Amniotic stem cell (primary cell): ENCODE measurements at places on chromosomes 1 and 21.

DNA sequence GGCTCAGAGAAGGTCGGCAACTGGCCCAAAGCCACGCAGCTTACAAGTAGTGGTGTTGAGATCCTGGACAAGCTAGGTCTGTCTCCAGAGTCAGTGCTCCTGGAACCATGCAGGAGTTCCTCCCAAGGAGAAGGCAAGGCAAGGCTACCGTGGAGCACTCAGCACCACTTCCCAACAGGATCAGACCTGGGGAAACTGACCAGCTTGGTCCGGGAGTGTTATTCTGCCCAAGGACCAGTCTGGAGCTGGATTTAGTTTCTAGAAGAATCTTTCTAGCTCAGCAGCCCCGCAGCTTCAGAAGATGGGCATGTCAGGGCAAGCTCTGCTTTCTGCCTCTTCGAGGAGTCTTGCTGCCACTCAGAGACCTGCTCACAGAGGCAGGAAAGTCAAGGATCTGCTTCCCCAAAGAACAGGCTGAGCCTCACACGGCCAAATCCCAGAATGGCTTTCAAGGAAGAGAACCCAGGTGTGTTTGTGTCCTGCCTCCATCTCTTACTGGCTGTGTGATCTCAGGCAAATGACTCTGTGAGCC lies 302.8 kb downstream of the MATN1 start:
- DNase-seq = no peak

GRCh38 chr21:46284077-46284644 lies 1.2 kb downstream of the MCM3AP start:
- no peak for DNase-seq

DNA sequence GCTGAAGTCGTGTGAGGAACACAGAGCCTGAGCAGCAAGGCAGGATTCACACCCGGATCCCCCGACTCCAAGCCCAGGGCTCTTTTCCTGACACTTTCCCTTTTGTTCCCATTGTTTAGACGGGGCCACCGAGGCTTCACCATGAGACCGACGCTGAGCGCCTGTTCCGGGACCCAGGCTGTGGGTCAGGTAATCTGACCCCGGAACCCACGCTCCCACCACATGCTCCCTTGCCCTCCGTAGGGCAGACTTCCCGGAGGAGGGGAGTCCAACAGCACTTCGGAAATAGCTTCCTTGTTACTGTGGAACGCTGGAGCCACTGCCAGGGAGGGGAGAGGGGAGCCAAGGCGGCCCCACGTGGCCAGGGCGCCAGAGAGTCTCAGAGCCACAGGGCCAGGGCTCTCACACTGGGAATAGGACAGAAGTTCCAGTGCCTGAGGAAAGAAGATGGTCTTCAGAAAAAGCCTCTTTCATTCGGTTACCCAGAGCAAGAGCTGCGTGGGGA lies 18.4 kb downstream of the RUNX3 start:
- DNase-seq = no peak

DNA sequence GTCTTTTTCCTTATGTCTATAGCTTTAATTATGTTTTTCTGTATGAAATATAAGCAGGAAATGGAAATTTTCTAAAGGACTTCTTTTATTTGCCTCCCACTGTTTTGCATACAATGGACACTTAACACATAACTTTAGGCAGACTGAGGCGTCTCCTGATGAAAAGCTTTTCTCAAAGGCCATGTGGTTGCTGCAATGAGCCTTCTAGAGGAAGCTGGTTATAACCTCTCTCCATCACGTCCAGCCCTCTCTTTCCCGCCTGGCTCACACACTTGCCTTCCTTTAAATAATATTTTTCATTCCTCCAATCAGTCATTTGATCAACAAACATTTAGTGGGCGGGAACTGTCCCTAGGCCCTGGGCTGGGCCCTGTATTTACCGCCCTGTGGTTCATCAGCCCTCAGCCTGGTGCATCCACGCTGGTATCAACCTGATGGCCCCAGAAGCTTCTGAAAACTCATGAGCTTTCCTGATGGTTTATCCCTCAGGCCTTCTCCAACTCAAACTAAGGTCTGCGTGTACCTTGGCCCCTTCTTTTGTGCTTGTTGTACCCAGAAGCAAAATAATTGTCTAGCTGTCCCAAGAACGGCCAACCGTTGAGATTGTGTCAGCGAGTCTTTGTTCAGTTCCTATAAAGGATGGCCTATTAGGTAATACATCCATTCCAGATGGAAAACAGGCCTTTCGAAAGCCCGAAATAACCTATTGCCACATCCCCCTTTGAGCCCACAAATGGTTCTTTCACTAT lies 75.3 kb upstream of the LYST start:
- DNase-seq = no peak

DNA sequence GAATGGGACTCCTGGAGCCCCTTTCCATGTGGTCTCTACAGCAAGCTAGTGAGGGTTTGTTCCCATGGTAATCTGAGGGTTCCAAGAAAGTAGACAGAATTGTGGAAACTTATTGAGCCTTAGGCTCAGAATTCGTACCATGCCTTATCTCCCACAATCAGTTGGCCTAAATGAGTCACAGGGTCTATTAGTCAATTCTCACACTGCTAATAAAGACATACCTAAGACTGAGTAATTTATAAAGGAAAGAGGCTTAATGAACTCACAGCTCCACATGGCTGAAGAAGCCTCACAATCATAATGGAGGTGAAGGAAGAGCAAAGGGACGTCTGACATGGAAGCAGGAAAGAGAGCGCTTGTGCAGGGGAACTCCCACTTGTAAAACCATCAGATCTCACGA lies 106.6 kb upstream of the CXADR start:
- DNase-seq = no peak

DNA sequence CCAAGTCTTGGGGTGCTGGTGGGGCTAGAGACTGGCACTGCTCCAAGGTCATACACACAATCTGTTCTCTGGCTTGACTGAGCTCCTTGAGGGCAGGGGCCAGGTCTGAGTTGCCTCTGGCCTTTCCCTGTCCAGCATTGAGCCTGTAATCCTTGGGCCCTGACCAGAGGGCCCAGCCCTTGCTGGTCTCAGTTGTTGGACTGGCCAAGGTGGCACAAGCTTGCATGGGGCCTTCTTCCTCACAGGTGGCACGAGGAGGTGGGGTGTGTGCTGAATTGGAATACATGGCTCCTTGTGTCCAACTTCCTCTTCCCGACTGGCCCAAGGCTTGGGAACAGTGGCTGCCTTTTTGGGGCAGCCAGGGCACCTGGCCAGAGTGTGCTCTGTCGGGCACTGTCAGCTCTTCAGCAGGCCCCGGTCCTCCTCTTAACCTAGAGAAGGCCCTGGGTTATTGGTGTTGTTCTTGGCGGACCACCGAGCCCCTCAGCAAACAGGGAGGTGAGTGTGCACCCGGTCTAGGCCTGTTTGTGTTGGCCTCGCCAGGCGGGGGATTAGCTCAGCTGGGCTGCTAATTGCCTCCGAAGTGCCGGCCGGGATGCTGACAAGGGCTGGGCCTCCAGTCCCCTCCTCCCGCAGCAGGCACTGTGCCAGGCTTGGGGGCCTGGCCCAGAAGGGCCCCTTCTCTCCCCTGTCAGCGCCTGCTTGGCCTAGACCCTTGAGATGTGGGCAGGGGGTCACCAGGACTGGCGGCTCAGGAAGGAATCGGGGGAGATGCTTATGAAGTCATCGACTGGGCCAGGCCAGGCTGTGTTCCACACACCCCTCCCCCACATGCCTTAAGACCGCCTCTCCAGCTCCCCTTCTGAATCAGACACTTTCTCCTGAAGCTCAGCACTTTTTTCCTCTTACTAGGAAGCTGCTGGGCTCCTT lies 28.5 kb downstream of the WNT4 start:
- DNase-seq = no peak

DNA sequence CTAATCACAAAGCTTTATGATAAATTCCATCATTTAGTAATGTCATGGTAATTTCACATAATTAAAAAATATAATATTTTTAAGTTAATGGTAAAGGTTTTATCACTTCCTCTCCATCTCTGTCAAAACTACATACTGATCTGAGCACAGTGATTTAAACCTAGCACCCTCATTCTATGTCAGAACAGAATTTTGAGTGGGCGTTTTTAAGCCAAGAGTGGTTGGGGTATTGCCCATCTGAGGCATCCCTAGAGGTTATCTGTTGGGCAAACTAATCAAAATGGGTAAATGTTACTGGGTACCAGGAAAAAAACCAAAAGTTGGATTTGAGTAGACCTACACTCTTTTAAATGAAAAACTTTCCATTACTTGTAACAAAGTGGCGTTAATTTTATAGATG lies 100.7 kb upstream of the GFI1 start:
- no peak for DNase-seq

DNA sequence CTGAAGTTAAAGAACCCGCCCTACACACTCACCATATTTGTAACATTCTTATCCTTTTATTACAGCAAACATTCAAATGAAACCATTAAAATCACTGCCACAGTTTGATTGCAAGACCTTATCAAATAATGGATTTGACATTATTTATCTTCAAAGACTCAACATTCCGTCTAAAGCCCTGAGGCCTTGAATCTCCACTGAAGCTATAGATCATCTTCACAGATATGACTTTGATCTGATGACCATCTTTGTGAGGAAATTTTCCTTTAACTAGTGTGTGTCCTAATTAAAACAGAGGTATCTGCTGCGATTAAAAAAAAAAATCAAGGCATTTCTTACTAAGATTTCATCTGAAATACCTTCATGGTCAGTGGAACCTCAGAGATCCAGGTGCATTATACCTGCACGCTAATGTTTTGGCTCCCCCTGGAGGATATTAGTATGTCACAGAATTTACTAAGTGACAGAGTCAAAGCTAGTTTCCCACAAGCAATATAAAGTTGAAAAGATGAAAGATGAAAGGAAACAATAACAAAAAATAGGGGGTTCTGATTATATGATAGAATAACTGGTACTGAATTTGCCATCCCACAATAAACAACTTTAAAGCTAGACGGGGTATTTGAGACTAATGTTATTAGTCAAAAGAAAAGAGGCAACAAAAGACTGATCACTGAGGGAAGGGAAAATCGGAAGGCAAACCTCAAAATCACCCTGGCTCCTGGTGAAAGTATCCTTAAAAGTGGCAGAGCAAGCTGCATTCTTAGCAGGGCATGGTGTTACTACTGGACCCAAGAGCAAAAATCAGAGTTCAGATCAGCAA lies 923.4 kb downstream of the NCAM2 start:
- no peak for DNase-seq

GRCh38 chr1:23627069-23627735 lies 64.4 kb upstream of the RPL11 start:
- no peak for DNase-seq

DNA sequence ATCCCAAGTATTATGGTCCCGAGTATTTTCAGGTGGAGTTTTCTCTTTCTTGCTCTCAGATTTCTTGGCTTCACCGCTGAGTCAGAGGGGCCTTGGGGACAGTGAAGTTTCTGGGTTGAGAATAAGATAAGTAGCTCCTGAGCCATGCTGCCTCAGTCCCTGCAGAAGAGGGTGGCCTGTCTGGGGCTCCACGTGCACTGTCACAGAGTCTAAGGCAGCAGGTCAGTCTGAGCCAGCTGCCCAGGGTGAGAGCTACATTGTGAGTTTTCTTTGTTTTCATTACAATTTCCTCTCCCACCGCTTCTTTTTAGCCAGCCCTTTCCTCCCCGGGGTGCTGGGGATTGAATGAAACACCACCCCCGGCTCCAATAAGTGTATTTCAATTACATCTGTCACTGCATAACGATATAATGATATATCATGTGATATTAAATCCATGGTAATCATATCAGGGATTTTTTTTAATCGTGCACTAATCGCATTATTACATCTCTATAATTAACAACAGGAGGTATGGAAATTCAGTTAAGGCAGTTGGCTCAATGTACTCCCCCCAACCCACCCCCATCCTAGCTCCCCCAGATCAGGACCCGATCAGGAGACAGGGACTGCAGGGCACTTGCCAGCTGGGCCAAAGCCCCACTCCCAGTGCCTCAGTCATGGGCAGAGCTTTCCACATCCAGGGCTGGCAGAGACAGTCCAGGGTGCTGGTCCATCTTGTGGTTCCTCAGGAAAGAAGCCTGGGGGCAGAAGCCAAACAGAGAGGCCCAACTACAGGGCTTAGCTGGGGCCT lies 43.7 kb downstream of the DMAP1 start:
- no peak for DNase-seq

DNA sequence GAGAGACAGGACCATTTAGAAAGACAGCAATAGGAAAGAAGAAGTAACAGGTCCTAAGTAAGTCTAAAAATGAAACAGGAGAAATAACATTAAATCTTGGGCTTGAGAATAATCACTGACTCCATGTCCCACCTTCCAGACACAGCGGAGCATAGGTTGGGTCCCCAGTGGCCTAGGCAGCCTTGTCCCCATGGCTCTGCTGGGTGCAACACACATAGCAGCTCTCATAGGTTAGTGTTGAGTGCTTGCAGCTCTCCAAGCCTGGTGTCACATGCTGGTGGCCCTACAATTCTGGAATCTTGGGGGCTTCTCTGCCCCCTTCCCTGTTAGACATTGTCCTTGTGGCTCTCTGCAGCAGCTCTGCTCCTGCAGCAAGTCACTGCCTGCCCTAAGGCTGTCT lies 952.8 kb upstream of the ADGRL2 start:
- DNase-seq = no peak

- DNase-seq = no peak
Measured at GRCh38 chr1:6612641-6613360, 730 bp upstream of the PHF13 start.

GRCh38 chr1:69433073-69433472 lies 134.6 kb upstream of the LRRC7 start:
- no peak for DNase-seq

- no peak for DNase-seq
Measured at GRCh38 chr1:47238935-47239592, 7.0 kb upstream of the TAL1 start.

- no peak for DNase-seq
Measured at GRCh38 chr1:206635978-206636345, 626 bp downstream of the DYRK3 start.

DNA sequence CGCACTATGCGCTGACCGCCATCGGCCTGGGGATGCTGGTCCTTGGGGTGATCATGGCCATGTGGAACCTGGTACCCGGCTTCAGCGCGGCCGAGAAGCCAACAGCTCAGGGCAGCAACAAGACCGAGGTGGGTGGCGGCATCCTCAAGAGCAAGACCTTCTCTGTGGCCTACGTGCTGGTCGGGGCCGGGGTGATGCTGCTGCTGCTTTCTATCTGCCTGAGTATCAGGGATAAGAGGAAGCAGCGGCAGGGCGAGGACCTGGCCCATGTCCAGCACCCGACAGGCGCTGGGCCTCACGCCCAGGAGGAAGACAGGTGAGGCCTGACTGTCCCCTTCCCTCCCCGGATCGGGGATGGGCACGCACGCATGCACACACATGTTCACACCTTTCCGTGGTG lies 31.9 kb upstream of the FHAD1 start:
- DNase-seq = no peak

DNA sequence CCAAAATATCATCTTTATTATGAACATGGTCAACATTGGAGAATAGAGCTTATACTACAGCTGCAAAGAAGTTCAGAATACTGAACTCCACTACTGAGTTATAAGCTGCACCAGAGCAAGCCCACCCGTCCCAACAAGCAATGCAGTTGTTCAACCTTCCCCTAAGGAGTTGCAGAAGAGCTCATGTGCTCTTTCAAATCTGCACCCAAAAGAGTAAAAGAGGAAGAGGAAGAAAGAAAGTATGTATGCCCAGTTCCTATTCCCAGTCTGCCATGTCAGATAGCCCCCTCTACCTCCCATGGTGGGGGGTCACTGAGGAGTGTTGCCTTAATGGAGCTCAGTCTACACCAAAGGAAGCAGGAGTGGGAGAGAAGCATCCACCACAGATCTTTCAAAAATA lies 6.9 kb downstream of the C1orf162 start:
- DNase-seq = no peak

- no peak for DNase-seq
Measured at GRCh38 chr1:47178020-47178419, 11.8 kb downstream of the PDZK1IP1 start.

GRCh38 chr21:30434033-30434631 lies 4.1 kb downstream of the KRTAP13-4 start:
- no peak for DNase-seq
